Fibroblast of skin of right biceps (primary cell): ENCODE measurements at places on chromosomes 4 and X.

- DNase-seq: no peak
Measured at GRCh38 chrX:15382813-15383212, 1.4 kb downstream of the VEGFD start.

DNA sequence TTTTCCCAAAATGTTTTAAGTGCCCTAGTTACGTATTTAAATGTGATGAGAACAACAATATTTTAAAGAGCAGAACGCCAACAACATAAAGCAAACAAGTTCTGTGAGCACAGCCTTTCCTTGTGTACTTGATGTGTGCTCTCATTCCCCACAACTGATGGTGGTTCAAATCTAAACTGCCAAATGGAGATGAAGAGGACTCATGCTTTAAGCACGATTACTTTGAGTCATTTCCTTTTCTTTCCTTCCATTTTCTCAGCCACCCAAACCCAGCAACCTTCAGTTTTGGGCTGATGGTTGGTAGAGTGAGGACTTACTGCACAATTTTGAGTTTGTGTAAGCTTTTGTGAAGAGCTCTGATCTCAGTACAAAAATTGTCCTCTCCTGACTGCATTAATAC, 1.7 kb downstream of the NSD2 start:
- DNase-seq: peak; percentile 86

- DNase-seq: no peak
Measured at GRCh38 chrX:153820601-153821000, 9.7 kb downstream of the PDZD4 start.

DNA sequence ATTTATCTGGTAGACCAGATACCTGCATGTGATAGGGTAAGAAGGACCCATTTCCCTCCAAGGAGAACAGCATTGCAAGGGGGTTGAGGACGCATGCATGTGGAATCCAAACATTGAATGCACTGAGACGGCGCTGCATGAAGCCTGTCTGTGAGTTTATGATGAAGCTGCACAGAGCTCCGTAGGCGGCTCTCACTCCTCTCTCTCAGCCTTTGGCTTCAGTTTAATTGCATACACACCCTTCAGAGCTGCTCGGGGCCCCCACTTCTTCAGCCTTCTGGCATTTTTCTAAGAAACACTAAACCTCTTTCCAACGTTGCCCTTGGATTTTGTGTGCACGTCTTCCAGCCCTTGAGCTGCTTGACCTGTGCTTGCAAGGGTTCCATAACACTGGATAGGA, 176.6 kb downstream of the DHRSX start:
- DNase-seq: no peak

DNA sequence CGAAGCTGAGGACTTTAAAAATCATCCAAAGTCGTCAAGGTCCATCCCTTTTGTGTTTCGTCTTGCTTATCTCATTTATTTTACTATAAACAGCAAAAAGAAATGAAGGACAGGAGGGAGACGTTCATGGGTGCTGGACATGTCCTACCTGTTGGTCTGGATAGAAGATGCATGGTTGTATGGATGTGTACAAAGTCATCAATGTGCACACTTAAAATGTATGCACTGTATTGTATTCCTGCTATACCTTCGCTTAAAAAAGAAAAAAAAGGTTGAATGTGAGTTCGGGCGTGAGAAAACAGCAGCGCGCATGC, 313 bp upstream of the BLOC1S4 start:
- no peak for DNase-seq

DNA sequence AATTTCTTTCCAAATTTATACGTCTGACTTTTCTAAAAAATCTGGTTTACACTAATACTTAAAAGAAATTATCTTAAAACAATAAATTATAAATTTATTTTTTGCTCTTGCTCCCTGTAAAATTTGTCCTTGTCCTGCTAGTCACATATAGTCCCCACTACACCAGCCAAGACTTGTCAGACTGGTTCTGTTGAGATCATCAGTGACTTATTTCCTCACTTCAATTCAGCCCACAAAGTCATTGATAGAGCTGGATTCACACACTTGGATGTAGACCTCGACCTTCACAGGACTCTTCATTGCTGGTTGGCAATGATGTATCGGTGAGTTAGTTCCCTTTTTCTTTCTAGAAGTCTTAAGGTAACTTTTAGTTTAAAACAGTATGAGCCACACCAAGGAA, at the start of gene TMPRSS11E:
TSS of gene TMPRSS11E (plus strand) at position 263 of the 400 bp plus-strand sequence. CDS start at position 313, 50 bp downstream.
- DNase-seq: no peak

DNA sequence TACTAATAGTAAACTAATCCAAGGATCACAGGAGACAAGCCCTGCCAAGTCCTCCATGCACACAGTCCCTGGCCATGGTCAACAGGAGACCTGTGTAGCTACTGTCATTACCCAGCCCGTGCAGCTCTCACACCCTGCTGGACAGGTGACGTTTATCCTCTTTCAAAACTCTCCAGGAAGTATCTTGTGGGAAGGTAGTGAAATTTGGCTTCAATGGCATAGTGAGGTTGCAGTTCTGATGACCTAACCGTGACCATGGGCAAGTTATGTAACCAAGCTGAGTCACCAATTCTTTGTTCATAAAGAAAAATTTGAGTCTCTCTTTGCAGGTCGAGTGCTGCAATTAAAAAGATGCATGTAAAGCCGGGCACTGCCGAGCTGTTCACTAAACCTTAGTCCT, 11.3 kb upstream of the SLC2A9 start:
- DNase-seq: peak; percentile 68

DNA sequence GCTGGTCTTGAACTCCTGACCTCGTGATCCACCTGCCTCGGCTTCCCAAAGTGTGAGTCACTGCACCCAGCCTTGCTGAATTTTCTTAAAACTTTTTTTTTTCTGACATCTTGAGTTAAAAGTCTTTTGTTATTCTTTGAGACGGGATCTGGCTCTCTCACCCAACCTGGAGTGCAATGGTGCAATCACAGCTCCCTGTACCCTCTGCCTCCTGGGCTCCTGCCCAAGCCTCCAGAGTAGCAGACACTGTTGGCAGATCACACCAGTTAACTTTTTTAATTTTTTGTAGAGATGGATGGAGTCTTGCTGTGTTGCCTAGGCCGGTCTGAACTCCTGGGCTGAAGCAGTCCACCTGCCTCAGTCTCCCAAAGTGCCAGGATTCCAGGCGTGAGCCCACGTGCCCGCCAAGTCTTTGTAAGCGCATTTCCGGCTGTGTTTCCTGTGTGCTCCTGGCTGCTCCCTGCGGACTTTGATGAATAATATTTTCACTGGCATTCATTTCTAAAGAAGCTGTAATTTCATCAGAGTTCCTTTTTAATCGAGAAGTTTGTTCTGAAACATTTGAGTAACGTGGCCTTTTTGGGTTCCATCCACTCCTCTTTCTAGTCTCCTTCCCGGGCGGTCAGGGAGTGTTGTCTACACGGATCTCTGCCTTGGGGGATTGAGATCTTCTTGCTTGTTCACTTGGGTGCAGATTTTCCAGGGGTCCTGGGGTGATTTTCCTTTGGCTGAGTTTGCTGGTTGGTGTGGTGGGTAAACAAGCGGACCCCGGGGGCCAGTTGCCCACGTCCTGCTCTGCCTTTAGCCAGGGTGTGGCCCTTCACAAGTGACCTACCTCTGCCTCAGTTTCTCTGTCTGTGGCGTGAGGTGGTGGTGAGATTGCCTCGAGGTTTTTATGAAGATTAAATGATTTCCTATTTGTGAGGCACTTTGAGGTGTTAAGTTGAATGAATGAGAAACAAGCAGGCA, 44.4 kb downstream of the PCGF3 start:
- peak; percentile 45 for DNase-seq

DNA sequence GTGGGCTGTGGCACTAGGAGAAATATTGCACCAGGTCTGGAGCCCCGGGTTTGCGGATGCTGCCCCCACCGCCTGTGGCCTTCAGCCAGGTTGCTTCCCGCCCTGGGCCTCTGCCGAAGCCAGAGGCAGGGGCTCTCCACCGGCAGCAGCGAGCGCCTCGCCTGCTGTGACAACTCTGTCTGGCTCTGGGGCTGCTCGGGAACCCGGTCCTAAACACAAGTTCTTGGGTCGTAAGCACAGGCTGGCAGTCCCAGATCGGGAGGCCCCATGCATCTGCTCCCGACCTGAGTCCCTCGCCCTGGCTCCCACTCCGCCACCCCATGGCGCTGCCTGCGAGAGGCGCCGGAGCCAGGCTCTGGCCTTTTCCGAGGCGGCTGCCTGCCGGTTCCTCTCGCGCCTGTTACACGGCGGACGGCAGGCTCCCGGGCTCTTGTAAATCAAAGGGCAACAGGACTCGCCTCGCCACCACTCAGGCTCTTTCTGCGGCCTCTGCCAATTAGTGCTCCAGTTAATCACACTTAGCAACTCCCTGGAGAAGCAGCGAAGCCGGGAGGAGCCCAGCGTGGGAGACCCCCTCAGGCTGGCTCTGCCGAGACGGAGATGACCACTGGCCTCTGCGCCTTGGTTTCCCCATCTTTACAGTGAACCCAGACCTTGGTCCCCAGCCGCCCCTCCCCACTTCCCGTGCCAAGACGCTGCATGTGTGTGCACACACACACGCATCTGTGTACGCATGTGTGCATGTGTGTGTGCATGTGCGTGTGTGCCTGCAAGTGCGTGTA, 109.2 kb downstream of the DCTD start:
- DNase-seq: no peak

DNA sequence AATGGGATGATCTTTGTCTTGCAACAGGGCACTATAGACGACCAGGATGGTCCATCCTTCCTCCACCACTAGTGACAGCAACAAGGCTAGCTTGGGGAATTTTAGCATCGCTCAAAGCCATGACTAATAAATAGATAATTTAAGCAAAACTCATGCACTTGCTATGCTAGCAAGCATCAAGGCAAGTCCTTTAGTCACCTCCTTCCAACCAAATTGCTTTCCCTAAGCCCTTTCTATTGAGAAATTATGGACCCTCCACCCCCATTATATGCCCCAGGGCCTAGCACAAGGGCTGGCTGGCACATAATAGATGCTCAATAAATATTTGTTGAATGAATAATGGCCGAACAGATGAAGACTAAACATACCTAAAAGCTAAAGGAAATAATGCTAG, 28.6 kb downstream of the SLC16A2 start:
- DNase-seq: peak; percentile 69

DNA sequence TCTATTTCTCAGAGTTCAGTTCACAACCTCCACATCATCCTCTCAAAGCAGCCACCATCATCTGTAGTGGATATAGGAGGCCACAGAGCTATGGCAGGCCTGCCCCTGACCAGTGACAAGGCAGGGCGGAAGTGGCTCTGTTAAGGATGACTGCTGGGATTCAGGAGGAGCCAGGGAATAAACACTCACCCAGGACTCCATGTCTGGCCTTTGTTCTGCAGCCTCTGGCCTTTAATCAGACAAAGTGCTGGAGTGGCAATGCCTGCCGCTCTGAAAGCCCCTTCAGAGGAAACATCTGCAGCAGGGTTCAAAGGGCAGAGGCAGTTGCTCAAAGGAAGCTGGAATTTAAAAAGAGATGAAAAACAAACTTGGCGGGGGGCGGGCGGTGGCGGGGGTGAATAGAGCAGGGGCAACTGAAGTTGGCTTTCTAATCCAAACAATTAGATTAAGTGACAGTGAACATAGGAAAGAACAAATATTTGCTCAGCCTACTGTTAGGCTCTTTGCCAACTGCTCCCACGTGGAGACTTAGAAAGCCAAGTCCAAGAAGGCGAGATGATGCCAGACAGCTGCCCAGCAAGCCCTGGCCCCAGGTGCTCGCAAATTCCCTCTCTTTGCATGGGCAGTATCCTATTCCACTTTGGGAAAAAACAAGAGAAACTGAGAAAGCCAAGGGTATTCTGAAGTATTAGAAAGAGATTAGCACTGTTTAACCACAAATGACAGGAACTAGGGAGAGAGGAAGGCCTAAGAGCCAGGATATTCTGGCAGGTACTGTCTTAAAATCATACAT, 5.5 kb downstream of the MPP1 start:
- DNase-seq: no peak

GRCh38 chr4:24226023-24226422, 336.2 kb upstream of the PPARGC1A start:
- DNase-seq: peak; percentile 61

- no peak for DNase-seq
Measured at GRCh38 chr4:112185334-112185733, 40.1 kb downstream of the FAM241A start.

DNA sequence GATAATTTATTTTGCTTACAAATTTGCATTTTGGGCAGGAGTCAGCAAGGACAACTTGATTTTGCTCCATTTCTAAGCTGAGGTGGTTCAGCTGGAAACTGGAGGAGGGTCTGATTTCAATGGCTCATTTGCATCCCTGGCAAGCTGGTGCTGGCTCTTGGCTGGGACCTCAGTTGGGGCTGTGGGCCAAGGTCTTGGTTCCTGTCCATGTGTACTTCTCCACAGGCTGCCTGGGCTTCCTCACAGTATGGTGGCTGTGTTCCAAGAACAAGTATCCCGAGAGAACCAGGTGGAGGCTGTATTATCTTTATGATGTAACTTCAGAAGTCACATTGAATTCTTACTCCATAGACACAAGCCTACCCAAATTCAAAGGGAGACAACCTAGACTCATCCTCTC, 77.0 kb upstream of the STX18 start:
- no peak for DNase-seq

DNA sequence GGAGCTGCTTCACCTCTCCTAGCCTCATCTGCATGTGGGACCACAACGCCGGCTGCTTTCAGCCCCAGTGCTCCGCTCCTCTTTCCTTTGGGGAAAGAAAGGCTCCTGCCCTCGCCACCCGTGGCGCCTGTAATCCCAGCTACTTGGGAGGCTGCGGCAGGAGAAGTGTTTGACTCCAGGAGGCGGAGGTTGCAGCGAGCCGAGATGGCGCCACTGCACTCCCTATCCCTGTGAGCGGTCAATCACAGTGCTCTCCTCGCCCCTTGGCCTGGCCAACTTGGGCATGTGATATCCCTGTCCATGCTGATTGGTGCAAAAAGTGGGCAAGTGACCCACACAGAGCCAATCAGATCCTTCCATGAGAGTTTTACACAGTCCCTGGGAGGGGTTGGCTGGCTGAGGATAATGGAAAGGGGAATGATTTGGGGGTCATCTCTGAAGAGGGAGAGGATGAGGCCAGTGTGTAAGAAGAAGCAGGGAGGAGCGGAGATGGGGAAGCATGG, 56.2 kb downstream of the WFS1 start:
- peak; percentile 5 for DNase-seq

GRCh38 chrX:150408561-150408960, 45.4 kb downstream of the MAMLD1 start:
- DNase-seq: no peak

- no peak for DNase-seq
Measured at GRCh38 chr4:173235050-173235449, 66.4 kb downstream of the GALNT7 start.
